ENCODE measurements at places on chromosomes 1 and 21.

- no peak for DNase-seq
Observed at GRCh38 chr1:33763406-33763805, 100.5 kb upstream of the HMGB4 start.

- no peak for DNase-seq
Observed at GRCh38 chr21:43716376-43717165, 2.4 kb upstream of the PDXK start.

DNA sequence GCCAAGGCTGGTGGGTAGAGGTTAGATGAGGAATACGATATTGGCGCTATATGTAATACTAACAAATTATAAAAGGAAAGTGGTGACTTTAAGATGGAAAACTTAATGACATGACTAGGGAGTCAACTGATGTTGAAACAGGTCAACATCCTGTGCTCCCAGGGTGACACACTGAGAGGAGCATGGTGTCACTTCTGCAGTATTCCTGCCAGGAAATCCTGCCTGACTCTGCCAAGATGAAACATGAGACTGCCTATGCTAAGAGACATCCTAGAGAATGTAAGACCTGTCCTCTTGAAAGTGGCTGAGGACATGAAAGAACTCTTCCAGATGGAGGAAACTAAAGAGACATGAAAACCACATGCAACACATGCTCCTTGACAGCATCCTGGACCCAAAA is 65.0 kb upstream of the KCND3 start:
- DNase-seq = no peak

- no peak for DNase-seq
Observed at GRCh38 chr1:51697166-51697565, 80.3 kb downstream of the OSBPL9 start.

DNA sequence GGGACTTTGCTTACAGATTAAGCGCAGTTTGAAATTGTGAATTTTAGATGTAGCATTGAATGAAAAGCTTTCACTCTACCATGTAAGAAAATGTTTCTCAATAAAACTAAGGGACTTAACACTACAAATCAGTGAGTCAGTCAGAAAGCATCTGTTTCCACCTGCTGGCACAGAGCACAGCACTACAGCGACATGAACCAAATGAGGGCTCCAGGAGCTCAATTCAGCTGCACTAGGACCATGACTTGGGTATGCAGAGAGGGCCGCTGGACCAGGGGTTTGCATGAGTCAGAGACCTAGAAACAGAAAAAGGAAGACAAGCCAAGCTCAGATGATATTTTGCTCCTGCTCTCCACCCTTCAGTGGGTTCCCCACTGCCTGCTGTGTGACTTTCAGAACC is 5.2 kb downstream of the SUSD4 start:
- peak; percentile 4 for DNase-seq

- DNase-seq = peak; percentile 29
Observed at GRCh38 chr1:110084227-110085078, 14.0 kb upstream of the ALX3 start.

- DNase-seq = no peak
Observed at GRCh38 chr1:214384373-214385079, 103.6 kb downstream of the SMYD2 start.

GRCh38 chr1:6538956-6539355 is 15.4 kb downstream of the NOL9 start:
- DNase-seq = no peak

- DNase-seq = no peak
Observed at GRCh38 chr1:17185485-17185860, 19.5 kb upstream of the PADI1 start.

GRCh38 chr1:89088572-89088971 is 23.6 kb upstream of the GBP1 start:
- DNase-seq = no peak

DNA sequence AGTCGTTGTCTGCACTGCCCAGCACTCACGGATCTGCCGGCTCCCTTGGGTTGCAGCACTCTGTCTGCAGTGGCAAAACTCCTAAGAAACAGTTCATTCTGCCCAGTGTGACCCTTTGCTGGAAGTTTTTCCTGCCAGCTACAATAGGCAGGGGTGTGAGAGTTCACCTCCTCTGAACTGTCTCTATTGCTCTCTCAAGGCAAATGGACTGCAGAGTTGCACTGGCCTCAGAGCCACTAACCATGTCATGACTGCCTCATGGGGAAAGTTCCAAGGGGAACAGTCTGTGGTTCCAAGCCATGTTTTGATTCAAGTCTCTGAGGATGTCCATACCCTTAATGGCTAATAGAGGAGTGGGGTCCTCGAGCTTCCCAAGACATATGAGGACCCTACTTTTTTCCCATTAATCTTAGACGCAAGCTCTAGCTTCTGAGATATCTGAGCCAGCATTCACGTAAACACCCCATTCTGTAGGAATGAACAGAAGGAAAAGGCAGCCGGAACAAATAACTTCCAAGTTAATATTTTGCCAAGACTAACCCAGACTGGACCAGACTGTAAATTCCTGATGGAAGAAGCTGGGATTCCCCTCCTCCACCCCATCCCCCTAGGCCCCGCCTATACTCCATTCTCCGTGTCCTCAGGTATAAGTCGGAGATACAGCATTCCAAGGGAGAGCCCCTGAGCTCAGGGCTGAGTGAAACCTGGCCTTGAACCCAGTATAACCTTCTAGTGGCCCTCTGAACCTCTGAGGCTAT is 93.8 kb upstream of the AKT3 start:
- DNase-seq = no peak

DNA sequence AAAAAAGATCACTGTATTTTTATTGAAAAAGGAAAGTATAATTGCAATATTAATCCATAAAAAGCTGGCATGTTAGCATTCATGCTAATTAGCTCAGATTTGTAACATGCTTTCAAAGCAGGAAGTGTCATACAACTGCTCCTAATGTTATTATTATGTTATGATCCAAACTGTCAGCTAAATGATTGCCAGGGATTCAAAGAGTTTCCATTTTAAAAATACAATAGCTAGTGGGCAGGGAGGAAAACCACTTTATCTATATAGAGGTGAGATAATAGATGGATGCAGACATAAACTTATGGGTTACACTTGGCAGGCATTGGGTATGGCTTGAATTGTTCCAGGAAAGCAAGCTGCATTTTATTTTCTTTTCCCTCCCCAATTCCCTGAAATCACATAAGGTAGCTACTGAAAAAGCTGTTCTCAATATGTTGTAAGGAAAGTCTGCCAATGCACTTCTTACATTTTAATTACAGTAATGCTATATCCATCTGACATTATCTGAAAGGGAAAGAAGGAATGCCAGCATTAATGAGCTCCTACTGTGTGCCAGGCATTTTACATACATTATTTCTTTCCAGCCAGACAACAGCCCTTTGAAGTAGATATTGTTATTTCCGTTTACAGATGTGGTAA is 9.8 kb upstream of the MYSM1 start:
- no peak for DNase-seq

- no peak for DNase-seq
Observed at GRCh38 chr1:156176610-156177210, 17.2 kb upstream of the SLC25A44 start.

DNA sequence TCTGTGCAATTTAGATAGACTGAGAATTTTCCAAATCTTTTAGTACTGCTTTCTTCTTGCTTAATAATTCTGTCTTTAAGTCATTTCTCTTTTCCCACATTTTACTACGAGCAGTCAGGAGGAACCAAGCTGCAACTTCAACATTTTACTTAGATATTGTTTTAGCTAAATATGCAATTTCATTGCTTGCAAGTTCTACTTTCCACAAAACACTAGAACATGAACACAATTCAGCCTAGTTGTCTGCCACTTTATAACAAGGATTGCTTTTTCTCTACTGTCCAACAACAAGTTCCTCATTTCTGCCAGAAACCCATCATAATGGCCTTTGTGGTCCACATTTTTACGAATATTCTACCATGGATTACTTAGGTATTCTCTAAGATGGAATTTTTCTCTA is 36.6 kb downstream of the SORT1 start:
- DNase-seq = no peak

GRCh38 chr1:5141750-5142149 is 487.3 kb downstream of the AJAP1 start:
- DNase-seq = no peak

- no peak for DNase-seq
Observed at GRCh38 chr1:211588711-211589110, 9.8 kb upstream of the SLC30A1 start.

DNA sequence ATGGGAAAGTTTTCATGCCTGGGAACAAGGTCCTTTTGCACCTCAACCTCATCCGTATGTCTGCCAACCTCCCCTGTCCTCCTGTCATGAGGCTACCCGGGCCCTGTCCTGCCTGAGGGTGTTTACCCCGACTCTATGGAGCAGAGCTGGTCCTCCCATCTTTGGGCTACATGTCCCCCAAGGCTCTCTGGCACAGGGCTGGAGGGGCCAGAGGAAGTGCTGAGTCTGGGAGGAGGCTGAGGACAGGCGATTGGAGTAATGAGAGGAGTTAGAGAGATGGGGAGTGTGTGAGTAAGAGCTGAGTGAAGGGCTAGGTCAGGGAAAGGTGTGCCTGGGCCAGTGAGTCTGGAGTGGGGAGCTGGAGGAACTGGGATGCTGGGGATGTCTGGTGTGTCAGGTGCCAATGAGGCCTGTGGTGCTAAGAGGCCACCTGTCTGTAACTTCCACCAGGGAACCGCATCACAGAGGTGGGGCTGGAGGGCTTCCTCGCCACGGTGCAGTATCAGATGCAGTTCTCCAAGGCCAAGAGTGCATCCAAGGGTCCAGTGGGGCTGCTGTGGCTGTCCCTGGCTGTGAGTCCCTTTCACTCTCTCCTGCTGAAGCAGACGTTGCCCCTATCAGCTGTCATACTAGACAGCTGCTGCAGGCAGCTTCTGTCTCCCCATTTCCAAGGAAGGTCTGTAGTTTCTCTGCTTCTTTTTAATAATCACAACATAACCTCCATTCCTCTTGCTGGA is 11.7 kb downstream of the LRRC71 start:
- no peak for DNase-seq

DNA sequence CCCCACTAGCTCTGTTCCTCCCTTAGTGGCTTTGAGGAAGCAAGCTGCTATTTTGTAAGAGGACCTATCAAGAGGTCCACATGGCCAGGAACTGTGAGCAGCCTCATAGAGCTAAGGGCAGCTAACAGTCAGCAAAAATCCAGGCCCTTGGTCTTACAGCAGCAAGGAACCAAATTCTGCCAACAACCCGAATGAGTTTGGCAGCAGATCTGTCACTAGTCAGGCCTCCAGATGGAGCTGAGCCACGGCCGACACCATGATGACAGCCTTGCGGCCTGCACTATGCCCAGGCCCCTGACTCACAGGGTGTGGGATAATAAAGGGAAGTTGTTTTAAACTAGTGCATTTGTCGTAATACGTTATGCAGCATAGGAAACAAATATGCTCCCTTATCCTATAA is 28.0 kb upstream of the H3-3A start:
- DNase-seq = peak; percentile 26

DNA sequence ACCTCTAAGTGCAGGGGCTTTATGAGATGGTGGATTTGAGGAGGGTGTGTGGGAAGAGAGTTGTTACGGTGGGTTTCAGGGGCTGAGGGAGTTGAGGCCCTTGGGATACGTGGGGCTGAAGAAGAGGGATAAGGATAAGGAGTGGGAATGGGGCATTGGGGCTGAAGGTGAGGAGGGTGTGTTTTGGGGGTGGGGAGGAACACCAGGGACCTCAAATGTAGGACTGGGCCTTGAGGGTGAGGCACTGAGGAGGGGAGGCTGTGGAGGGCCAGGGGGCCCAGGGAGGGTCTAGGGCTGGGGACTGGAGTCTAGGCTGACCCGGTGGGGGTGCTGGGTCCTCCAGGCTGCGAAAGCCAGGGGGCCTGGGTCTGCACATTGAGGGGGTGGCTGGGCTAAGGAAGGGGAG is 1.2 kb upstream of the PLEKHM2 start:
- DNase-seq = no peak

DNA sequence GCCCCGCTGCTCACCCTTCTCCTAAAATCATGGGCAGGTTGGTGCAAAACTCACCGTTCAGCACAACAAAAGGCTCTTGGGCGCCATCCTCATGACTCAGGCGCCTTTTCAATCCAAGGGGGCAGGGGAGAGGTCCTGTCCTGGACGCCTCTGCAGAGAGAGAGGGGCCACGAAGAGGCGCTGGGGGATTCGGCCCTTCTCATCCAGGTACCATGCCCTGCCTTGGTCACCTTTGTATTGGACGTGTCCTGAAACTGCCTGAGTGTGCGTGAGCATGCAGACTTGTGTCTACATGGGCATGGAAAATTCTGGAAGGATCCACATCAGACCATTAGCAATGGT is 53.5 kb downstream of the SLC37A1 start:
- DNase-seq = no peak

DNA sequence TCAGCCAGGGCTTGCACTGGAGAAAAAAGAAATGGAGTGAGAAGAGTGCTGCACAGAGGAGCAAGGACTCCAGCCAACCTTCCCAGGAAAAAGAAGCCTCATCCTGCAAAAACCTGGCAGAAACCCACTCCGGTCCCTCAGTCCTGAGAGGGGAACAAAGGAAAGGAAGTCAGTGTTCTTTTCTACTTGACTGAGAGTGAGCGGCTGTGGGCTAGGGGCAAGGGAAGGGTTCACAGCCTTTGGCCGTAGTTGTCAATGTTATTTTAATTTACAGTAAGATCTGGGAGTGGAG is 8.9 kb upstream of the GOLT1A start:
- no peak for DNase-seq

GRCh38 chr1:159891275-159892157 is 8.4 kb downstream of the CFAP45 start:
- peak; percentile 87 for DNase-seq

DNA sequence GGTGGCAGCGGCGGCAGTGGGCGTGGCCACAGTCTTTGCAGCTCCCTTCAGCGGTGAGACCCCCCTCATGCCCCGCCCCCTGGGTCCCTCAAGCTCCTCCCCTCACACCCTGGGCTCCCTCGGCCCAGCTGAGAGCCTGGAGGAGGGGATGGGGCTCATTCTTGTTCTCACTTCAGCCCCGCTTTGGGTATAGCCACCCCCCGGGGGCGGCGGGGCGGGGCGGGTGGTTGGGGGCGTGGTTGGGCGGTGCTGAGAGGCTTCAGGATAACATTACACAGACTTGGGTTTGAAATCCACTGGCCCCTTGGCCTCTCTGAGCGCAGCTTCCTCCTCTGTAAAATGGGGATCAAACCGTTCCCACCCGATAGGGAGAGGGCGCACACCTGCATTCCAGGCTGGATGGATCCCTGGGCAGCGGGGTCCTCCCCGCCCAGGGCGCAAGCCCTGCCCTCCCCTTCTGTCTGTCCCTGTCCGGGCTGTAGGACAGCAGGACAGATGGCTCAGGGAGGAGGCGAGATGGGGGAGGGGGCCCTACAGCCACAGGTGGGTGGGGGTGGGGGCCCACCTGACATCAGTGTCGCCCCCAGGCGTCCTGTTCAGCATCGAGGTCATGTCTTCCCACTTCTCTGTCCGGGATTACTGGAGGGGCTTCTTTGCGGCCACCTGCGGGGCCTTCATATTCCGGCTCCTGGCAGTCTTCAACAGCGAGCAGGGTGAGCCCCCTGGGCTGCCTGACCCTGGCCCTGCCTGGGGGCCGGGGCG is 5.1 kb downstream of the CLCNKA start:
- DNase-seq = peak; percentile 28

DNA sequence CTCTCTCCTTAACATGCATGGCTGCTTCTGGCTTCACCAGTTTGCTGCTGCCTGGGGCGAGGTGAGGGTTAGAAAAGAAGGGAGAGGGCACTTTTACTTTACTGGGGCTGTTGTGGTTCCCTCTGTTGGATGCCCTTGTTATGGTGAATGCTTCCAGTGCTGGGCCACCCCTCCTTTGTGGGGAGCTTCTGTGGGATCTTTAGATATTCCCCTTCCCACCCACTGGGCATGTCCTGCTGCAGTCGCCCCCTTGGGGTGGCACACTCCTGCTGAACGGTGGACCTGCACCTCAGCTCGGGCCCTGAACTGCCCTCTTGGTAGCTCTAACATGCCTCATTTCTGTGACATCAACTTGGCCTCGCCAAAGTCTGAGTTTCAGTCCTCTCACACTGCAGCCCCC is 6.0 kb downstream of the TNN start:
- no peak for DNase-seq

All from CD4-positive, alpha-beta T cell treated with Interferon alpha-2 for 1 hour (primary cell).